Bronchial epithelial cell (primary cell): ENCODE measurements at places on chromosomes 1 and 21. TPM values are rescaled to one million over a fixed set of nuclear protein-coding genes. Genes with fewer than 3 reads are reported as not detected.

DNA sequence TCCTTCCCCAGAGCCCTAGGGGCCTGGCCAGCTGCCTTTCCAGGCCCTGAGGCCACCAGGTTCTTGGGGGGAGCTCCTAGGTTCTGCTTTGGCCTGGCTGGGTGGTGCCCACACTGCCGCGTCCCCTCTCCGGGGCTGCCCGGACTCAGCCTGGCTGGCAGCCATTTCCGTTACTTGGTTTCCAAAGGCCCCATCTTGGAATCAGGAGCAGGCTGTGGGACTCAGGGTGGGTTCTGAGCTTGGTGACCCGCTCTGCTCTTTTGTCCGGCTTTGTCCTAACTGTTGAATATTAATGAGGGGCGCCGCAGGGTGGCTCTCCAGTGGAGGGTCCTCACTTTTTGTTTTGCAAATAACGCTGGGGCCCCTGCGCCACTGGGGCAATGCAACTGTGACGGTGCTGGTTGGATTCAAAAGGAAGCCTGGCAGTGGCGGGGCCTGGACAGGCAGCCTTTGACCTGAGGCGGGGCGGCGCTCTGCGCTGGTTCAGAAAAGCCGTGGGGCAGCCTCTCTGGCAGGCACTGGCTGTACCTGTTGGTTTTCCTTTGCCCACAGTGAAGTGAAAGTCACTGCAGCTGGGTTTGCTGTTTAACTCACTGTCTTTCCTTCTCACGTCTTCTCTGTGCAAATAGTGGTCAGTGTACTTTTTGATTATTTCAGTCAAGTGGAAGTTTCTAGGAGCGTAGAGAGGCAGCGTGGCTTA is 20.2 kb downstream of the SKI start:
- DNase-seq, result no peak

GRCh38 chr1:53563611-53564010 is 104.4 kb downstream of the DMRTB1 start:
- DNase-seq, result no peak

Gene VHLL
- 0.26 and 0.77 TPM in 2 replicates for total RNA-seq

- peak; percentile 67 for DNase-seq
These were observed 27.2 kb downstream of the CAPN2 start for GRCh38 chr1:223739366-223740037.

- DNase-seq, result no peak
These were observed 16.4 kb upstream of the KCNN3 start for GRCh38 chr1:154886281-154887015.

- DNase-seq, result no peak
These were observed 30.2 kb downstream of the AMY1C start for GRCh38 chr1:103779932-103780331.

DNA sequence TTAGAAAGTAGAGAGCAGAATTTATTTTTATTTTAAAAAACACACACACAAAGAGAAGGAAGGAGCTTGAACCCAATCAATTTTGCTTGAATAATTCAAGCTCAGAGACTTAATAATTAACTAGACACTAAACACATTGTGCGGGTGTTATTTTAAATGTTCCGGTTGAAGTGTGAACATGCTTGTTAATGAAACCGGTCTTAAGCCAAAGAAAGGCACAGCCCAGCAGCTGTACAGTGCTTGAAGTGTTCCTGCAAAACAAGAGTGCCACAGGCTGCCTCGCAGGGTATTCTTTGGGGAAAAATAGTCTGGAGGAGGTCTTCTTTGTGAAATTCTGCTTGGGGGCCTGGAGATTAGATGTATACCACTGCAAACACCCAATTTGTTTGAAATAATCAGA is 2.2 kb upstream of the CDC42BPA start:
- DNase-seq, result no peak

- peak; percentile 53 for DNase-seq
These were observed 16.3 kb upstream of the CDK18 start for GRCh38 chr1:205488074-205488723.

DNA sequence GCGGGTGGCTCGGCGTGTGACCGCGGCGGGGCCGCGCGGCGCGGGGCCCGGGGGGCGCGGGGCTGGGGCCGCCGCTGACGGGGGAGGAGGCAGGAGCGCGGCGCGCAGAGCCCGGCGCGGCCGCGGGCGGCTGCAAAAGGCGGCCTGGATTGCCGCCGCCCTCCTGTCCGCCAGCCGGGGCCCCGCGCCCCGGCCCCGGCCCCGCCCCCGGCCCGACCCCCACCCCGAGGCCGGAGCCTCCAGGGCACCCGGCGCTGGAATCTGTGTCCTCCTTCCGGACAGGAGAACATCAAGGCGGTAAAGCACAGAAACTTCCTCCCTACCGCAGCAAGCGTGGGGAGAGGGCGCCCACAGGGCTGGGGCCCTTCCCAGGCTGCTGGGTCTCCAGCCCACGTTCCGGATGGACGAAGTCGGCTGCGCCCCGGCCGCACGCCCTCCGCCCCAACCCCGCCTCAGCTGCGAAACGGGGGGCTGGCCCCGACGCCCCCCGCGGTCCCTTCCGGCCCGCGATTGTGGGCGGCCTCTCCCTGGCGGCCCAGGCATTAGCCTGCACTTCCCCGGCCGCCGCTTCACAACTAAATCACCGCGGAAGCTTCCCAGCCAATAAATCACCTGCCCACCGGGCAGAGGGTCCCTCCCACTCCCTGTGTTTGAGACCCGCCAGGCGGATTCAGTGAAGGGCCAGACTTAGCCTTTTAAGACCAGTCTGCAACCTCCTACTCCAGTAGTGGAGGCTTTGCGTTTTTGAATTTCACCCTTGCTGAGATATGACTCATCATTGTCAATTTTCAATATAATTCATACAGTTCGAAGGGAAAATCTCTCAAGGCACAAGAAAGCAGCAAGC is 106.0 kb downstream of the SLC45A1 start:
- DNase-seq, result peak; percentile 58

DNA sequence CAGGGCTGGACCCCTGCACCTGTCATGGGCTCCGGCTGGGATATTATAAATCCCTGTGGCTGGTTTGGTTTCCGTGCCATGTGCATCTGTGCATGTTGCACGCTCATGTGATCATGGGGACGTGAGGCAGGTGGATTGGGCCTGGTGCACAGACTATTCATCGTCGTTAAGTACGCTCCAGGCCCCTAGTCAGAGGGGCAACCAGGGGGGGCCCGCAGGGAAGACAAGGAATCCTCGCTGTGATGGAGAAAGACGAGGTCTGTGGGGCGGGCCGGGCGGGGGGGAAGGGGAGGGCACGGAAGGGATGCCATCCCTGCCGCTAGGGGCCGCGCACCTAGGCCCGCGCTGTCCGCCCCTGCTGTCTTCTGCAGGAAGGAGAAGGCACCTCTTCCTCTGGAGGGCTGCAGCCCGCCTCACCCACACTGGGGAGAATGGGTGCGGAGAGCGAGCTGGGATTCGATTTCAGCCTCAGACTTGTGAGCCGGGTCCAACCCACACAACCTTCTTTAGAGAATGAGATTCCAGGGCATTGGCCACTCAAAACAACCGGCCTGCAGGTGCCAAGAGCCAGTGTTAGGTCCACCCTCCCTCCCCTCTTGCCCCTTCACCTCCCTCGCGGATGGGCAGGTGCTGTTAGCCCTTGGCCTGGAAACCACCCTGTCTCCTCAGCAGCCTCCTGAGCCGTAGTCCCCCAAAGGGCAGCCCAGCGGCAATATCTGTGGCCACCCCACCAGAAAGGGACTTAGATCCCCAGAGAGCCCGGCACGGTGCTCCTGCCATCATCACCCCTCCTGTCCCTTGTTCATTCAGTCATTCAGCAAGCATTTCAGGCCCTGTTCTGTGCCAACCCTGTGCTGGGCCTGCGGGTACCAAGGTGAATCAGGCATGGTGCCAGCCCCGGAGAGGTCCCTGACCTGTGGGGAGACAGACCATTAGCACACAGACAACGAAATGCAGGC is 950 bp upstream of the LRP8 start:
- no peak for DNase-seq

DNA sequence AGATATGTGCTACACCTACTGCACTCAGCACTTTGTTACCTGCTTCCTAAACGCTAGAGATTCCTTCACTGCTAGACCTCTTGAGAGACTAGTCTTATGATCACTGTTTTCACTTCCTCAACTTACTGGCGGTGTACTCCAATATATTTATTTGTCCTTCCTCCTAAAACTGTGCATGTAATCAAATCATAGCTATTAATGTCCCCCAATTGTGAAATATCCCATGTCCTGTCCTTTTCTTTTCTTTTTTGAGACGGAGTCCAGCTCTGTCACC is 3.4 kb downstream of the SOAT1 start:
- DNase-seq, result no peak

Gene TDRD10
- under 0.01 TPM in 1 of 2 replicates, not detected in the other for total RNA-seq

DNA sequence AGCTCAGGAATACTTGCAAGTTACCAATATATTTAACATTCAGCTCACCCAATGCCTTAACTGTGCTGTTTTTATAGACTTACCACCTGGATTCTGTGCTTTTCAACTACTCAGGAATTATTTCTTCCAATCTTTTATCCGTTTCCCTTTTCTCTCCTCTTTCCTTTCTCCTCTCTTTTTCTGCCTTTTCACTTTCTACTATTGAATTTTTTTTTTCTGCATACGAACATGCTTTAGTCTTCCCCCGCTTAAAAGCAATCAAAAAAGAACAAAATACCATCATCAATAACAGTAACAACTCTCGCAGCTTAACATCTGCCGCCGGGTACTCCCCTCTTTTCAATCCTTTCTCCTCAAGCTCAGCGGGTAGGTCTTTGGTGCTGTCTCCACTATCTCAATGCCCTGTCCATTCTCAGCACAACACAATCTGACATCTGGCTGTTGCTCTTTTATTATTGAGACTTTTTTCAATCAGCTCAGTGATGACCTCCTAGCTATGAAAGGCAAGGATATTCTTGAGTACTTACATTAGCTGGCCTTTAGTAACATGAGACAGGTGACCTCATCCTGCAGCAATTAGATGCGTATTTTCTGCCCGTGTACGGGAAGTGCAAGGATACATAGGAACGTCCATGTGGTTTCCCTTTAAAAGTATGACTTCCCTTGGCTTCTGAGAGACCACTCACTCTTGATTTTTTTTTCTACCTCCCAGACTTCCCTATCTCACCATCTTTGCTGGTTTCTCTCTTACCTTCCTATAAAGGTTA is 40.2 kb upstream of the SIPA1L2 start:
- DNase-seq, result peak; percentile 74

GRCh38 chr1:6257541-6258069 is 3.3 kb downstream of the GPR153 start:
- no peak for DNase-seq

Gene PPIE
- total RNA-seq, result 50.1 and 67.1 TPM in 2 replicates

DNA sequence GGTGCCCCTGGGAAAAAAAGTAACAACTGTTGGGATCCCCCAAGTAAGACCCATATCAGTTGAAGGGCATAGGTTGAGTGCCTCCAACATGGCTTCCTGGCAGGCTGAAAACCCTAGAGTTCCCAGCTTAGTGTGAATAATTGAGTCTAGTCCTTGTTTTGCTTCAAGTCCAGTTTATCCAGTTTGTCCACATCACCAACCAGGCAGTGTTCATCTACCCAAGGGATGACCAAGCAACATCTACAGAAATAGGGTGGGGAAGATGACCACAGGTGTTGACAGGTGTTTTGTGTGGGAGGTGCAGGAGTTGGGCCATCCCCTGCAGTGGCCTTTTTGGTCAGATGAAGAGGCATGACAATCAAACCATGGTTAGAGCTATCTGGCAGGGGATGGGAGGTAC is 54.3 kb upstream of the ERO1B start:
- peak; percentile 25 for DNase-seq

Gene APCS
- not detected in 2 replicates for total RNA-seq

- DNase-seq, result no peak
These were observed 118.3 kb downstream of the NUF2 start for GRCh38 chr1:163440090-163440489.

Gene KRTAP7-1
- not detected in 2 replicates for total RNA-seq

DNA sequence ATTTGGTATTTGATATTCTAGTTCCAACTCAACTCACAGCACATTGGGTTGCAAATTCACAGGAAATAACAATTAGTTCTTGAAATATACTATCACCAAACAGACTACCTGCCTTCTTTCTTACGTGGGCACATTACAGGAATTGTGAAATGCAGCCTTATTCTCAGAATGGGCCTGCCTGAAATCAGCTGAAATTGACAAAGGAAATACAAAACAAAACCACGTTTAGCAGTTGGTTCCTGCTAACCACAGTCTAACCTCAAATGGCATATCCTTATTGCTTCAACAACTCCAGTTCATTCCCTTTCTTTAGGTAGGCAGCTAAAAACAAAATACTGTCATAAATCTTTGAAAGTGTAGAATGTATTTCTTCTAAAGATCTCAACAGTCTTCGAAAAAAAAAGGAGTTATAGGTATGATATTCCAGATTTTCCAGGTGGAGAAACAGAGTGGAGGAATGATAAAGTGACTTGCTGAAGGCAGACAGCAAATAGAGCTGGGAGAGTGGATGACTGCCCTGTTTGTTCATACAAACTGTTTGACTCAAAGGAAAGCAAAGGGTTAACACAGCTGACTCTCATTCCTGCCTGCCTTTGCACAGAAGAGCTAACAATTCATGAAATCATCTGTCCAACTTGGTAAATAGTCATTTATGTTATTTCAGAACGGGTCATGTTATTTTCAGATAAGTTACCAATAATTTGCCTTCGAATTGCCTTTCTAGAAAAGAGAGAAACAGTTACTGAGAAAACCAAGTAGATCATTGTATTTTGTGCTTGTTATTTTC is 1.6 kb upstream of the GREM2 start:
- DNase-seq, result no peak

GRCh38 chr1:167489571-167490340 is 28.6 kb downstream of the CD247 start:
- DNase-seq, result no peak

Gene SPAG17
- total RNA-seq, result under 0.01 and 1.7 TPM in 2 replicates

DNA sequence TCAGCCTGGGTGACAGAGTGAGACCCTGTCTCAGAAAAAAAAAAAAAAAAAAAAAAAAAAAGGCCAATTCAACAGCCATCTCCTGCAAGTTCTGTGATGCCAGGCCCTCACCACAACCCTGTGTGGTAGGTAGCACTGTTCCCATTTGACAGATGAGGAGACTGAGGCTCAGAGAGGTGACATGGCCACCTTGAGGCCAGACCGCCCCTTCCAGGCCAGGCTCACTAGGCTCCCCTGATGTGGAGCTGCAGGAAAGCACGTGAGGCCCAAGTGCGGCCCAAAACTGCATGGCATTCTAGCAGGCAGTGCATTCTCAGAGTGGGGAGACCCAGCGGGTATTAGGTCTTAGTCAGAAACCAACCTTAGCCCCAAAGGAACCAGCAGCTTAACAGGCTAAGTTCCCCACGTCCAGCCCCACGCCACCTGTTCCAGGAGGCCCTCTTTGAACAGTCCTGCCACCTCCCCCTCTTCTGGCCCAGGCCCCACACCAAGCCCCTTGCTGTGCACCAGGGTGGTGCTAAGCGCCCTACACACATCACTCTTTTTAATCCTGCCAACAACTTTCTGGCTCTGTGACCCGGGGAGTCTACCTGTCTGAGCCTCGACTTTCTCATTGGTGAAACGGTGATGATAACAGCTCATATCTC is 11.7 kb upstream of the ECE1 start:
- no peak for DNase-seq

GRCh38 chr1:165355977-165356811 is at the start of gene LMX1A:
LMX1A (minus strand) TSS chr1:165356715; CDS start chr1:165355559, 1,156 bp downstream.
- no peak for DNase-seq

Gene ERRFI1
- 126 and 175 TPM in 2 replicates for total RNA-seq

Gene FOXO6
- total RNA-seq, result 0.26 TPM in 1 of 2 replicates, not detected in the other

- peak; percentile 55 for DNase-seq
These were observed 49.4 kb downstream of the CAPZB start for GRCh38 chr1:19435851-19436455.

- DNase-seq, result no peak
These were observed 32.8 kb upstream of the DDR2 start for GRCh38 chr1:162599451-162599850.
